ENCODE measurements at places on chromosomes 12 and 14.

GRCh38 chr12:28994179-28994715 is 154.8 kb upstream of the FAR2 start:
- no peak for DNase-seq

GRCh38 chr12:81699551-81699950 is 59.6 kb downstream of the PPFIA2 start:
- DNase-seq, result no peak

DNA sequence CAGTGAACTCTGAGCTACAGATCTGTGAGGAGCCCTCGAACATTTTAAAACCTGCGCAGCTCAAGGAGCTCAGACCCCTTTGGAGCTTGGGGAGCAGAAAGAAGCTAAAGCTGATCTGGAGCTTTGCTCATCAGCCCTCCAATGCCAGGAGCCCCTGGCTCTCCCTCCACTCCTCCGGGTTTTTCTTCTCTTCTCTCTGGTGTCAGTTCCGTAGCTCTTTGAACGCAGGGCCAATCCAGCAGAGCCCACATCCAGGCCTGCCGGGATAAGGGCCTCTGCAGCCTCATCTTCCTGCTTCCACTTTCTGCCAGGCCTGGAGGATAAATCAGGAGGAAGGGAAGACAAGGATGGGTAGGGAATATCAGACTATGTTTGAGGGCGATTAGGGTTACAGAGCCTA is 6.0 kb downstream of the HOXC4 start:
- DNase-seq, result no peak

DNA sequence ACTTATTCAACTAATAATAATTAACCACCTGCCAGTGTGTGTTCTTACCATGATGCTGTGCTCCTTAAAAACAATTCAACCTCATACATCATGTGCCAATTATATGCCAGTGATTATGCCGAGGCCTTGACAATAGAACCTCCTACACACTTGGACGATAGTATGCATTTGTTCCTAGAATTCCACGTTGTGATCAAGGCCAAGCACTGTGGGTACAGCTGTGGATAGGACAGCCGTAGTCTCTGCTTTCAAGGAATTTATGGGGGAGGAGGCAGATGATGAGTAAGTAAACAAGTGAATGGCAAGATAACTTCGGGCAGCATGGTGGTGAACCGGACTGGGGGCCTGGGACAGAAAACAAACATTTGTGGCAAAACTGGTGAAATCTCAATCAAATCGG is 18.0 kb upstream of the MYO1H start:
- no peak for DNase-seq

- no peak for DNase-seq
Measured at GRCh38 chr12:32163596-32163995, 56.9 kb downstream of the BICD1 start.

GRCh38 chr12:29216266-29216665 is 67.2 kb downstream of the FAR2 start:
- no peak for DNase-seq

- no peak for DNase-seq
Measured at GRCh38 chr14:74504412-74504811, 10.8 kb downstream of the ISCA2 start.

DNA sequence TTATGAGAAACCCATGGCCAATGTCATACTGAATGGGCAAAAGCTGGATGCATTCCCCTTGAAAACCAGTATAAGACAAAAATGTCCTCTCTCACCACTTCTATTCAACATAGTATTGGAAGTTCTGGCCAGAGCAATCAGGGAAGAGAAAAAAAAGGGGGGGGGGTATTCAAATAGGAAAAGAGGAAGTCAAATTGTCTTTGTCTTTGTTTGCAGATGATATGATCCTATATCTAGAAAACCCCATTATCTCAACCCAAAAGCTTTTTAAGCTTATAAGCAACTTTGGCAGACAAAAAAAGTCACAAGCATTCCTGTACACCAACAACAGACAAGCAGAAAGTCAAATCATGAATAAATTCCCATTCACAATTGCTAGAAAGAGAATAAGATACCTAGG is 19.5 kb downstream of the GLIPR1L1 start:
- no peak for DNase-seq

All from stimulated activated CD4-positive, alpha-beta T cell treated with anti-CD3 and anti-CD28 coated beads, Interleukin-12 subunit alpha, Interleukin-12 subunit beta, amount 100 ng/mL, for 24 hours (primary cell).